NCI-H2171 (cell line): ENCODE measurements at places on chromosomes 7 and 10.

DNA sequence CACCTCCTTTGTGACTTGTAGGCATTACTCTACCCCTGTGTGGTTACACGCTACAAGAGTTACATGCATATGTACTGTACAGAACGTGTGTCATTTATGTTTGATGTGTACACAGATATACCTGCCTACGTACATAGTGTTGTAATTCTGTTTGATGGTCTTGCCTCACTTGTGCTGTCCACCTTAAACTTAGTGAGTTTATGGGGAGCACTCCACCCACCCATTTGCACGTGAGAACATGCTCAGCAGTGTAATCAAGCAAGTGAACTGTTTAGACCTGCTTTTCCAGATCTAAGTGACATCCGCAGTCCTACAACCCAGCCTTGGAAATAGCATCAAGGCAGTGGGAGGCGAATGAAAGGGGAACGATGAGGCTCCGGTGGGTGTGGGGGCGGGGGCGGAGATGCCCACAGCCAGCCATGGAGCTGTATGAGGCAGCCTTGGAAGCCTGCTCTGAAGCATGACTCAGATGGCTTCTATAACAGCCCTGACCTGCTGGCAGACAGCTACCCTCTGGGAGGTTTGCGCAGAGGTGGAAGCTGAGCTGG, 52.1 kb downstream of the SUFU start:
- no peak for DNase-seq

DNA sequence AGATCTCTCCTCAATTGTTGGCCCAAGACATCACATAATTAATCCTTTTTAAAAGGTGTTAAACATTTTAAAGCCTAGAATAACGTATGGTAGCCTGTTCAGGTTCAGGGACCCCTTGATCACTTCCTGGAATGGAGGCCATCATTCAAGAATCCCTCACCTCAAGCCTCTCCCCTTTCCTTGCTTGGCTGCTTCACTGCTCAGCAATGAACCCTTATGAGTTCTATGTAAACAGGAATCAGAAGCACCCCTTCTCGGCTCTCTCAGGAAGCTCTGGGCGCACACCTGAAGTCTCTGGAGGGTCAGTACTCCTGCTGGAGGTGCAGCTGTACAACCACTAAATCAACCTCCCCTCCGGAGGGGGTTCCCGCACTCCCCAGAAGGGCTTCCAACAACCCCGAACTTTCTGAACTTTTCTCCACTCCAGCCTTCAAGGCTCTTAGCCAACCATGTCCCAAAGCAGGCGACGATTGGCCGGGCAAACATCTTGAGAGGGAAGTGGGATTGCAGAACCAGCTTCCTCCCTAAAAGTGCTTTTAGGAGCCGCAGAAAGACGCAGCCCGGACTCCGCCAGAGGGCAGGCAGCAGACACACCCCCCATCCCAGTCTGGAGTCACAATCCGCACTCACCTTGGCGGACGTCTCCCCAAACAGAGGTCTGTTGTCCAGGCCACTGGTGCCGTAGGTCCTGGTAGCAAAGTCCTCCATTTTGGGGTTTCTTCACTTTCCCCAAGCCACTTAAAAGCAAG, 562 bp downstream of the TMEM243 start:
- DNase-seq, result no peak

DNA sequence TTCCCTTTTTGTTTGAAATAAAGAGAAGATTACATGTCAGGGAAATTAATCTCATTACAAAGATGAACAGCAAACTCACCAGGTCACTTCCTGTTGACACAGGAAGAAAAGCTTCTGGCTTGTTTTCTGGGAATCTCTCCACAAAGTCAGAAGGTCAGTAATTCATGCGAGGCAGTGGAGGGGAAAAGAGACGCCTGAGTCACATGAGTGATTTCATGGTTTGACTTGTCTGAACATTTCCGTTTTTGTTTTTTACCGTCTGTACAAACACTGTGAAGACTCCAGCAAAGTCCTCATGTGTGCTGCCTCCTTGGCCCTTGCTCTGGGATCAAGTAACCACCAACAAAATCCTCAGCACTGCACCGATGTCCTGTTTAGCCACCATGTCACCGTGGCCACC, 2.5 kb upstream of the HABP2 start:
- DNase-seq, result no peak

DNA sequence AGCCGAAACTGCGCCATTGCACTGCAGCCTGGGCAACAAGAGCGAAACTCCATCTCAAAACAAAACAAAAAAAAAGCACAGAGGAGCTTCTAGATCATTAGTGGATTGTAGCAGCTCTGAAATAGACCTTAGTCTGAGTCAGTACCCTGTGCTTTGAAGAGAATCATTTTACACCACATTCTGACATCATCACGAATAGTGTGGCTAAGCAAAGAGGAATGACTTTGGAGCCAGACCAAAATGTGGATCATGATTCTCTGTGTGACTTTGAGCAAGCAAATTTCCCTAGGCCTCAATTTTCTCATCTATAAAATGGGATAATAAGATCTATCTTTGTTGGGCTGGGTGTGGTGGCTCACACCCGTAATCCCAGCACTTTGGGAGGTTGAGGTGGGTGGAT, 618.9 kb downstream of the CALN1 start:
- DNase-seq, result no peak

- DNase-seq, result no peak
Measured at GRCh38 chr7:93378131-93378760, 146.1 kb downstream of the VPS50 start.

- no peak for DNase-seq
Measured at GRCh38 chr7:106545275-106545674, 115.7 kb downstream of the CCDC71L start.

DNA sequence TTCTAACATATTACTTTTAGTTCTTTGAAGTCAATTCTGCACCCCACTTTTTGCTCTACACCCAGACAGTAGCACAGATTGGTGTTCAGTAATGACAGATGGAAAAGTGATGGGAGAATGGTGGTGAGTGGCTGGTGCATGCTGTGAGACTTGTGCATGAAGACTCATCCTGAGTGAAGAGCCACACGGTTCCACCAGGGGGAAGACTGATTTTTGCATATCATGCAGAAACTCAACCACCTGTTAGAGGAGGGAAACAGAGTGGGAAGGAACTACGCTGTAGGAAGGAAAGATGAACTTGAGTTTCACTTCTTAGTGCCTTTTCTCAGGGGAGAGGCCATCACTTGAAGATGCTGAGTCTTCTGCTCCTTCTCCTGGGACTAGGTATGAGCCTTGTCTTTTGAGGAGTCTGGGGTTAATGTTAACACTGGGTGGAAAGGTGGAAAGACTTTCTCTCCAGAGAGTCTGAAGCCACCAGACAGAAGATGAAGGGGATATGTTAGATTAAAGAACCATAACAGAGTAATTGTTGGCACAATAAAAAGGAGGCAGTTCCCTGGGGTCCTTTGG, 9.3 kb upstream of the PRSS1 start:
- DNase-seq, result no peak

- no peak for DNase-seq
Measured at GRCh38 chr7:2494191-2495130, 18.3 kb upstream of the GRIFIN start.

GRCh38 chr10:5604961-5605360, 61.4 kb downstream of the ASB13 start:
- DNase-seq, result no peak

DNA sequence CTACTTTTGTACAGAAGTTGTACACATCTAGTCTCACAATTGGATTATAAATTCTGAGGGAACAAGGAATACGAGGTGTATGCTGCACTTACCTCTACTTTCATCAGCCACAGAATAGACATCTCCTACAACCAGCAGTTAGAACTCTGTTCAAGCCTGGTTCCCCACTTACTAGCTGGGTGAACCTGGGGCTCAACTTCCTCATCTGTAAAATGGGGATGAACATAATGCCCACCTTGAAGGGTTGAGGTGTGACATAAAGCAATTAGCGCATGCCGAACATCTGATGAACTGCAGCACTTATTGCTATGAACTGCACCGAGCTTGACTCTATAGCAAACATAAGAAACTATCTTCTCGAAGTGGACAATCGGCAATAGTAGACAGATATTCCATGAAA, 25.3 kb downstream of the XPNPEP1 start:
- DNase-seq, result no peak

DNA sequence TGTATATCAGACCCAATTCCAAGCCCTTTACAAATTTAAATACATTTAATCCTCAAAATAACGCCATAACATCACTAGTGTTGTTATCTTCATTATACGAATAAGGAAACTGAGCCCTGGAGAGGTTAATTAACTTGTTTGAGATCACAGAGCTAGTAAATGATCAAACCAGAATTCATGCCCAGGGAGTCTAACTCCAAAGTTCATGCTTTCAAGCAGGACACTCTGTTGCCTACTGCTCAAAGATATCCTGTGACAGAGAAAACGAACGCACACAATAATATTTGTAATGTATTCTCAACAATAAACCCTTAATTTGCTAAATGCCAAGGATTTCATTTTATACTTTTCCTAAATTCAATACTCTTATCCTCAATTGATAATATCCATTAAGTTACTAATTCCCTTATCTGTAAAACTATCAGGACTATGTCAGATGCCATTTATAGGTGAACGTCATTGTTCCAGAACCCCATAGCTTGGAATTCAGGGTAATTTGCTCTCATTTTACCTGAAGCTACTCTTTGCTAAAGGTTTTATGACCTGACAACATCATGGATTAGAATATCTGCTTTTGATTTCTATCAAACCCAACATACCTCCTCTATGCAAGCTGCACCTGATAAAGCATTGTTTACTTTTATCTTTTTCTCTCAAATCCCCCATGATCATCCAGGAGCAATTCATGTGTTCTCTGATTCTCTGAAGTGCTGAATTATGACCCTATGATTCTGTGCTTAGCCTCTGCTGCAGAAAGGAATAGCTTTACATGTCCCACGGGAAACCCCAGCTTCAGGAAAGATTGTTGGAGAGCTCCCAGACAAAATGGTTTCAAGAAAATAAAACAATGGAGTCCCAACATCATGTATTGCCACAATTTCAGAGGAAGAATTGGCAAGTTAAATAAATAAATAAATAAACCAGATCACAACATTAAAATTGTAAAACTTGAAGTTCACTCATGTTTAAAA, 150.2 kb upstream of the CDK1 start:
- no peak for DNase-seq

DNA sequence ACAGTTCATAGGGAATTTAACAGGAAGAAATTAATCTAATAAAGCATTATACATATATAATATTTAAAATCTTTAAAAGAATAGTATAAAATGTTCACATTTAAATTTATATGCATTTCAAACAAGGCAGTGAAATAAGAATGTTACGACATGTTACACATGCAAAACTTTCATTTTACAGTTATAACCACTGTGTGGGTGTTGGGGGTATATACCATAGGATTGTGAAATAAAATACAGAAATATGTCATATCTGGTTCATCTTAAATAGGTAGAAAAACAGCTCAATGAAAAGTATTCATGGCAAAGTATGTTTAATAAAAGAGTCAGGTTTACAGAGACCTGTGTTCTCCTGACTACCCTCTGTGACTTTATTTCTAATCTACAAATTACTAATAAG, 45.6 kb downstream of the CHCHD3 start:
- DNase-seq, result no peak

DNA sequence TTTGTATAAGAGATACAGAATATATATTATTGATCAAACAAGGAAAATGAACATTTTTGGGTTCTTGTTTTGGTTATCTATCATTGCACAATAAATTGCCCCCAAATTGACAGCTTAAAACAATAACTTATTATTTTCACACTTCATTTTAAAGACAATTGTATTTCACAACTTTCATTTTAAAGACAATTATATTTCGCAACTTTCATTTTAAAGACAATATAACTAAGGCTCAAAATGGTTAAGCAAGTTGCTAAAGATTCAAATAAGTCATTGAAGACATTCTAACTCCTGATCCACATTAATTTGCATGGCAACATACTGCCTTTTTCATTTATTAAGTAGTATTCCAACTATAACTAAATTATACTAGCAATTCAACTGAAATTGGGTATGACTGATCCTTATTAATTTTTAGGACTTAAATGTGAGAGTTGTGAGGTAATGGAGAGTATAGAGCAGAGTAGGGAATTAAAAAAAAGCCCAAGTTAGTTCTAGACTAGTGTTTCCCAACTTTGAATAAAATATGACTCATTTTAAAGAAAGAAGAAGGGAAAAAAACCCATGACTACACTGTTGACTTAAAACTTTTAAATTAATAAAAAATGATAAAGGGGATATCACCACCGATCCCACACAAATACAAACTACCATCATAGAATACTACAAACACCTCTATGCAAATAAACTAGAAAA, 9.9 kb upstream of the STEAP2 start:
- no peak for DNase-seq

GRCh38 chr10:124534826-124535601, 73.4 kb downstream of the LHPP start:
- DNase-seq, result no peak
